ENCODE measurements at places on chromosomes 4 and X.

GRCh38 chr4:1077711-1078477 lies 35.5 kb downstream of the RNF212 start:
- no peak for DNase-seq

DNA sequence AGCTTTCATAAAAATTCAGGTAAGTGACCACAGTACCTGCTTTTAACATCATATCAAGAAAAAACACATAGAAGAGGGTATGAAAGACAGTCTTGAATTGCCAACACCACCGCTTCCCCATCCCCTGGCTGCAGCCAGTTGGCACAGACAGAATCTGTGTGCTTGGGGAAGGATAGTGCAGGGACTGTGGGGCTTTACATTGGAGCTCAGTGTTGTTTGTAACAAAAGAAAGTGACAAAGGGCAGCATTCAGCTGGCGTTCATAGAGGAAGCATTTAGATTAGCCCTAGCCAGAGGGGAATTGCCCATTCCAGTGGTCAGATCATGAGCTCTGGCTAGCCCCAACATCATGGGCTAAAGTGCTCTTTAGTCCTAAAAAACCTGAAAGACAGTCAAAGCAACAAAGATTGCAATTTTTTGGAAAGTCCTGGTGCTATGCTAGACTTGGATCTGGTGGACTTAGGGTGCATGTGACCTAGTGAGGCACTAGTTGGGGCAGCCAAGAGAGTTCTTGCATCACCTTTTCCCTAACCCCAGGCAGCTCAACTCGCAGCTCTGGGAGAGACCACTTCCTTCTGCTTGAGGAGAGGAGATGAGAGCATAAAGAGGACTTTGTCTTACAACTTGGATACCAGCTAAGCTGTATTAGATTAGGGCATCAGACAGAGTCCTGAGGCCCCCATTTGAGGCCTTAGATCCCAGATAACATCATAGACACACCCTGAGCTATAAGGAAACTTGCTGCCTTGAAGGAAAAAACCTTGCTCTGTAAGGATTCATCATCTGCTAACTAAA lies 1602.4 kb upstream of the ADGRL3 start:
- DNase-seq: peak; percentile 48

DNA sequence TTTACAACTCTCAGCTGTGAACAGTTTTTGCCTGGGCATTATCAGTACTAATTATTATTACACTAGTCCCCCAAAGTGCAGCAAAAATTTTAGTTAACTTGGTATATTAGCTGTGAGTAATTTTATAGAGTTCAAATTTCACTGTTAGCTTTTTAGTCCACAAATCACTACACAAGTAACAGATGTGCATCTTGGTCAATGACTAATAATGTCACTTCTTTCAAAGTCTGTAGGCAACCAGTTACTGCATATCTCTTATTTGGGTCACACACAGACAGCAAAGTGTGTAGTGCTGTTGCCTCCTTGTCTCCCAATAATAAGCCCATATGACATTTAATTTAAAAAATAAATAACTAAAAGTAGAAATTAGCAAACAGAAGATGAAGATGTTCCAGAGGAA lies 159.9 kb downstream of the SCFD2 start:
- no peak for DNase-seq

GRCh38 chr4:82638479-82638878 lies 76.7 kb upstream of the TMEM150C start:
- DNase-seq: peak; percentile 16

- no peak for DNase-seq
These were observed 165.1 kb downstream of the AFAP1 start for GRCh38 chr4:7774301-7775294.

- peak; percentile 0 for DNase-seq
These were observed 48.8 kb upstream of the FAM9A start for GRCh38 chrX:8849945-8850344.

DNA sequence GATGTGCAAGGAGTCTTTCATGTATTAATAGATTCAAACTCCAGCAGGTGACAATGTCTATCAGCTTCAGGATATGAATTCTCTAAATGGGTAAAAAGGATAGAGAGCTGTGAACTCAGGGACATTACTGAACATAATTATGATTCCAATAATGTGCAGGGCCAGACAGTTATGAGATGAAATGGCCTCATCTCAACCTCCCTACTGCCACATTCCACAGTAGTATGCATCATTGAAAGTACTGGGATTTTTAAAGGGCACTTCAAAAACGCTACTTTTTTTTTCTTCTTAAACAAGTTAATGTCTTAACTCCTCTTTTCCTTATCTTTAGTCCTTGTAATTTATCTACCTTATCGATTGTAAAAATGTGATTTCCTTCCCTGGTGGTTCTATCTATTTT lies 202.0 kb downstream of the APBB2 start:
- DNase-seq: no peak

- no peak for DNase-seq
These were observed 281.4 kb downstream of the PABPC4L start for GRCh38 chr4:133920236-133920635.

DNA sequence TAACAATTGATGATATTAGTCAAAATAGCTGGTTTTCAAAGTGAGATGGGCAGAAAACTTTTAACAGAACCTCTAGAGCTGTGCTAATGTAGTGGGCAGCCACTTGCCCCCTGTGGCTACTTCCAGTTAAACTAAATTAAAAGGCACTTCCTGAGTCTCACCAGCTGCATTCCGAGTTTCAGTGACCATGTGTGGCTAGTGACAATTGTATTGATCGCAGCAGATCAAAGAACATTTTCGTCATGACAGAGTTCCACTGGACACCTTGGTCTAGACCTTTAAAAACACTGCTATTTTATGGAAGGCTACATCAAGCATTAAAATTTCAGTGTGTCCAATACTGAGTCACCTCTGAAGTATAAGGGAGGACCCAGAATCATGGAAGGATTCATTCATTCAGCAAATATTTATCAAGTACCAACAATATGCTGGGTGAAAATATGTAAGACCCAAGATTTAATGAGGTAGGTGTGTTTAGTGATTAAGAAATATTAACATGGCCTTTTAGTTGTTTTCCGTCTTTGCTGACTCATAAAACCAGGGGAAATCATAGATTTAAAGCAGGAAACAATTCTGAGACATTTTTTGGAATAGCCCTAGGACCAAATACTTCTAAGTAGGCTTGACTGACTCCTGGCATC lies 5.1 kb upstream of the FAT1 start:
- no peak for DNase-seq

- DNase-seq: peak; percentile 51
These were observed 1.5 kb downstream of the CFAP97 start for GRCh38 chr4:185201977-185202962.

GRCh38 chr4:101156619-101157310 lies 190.6 kb downstream of the PPP3CA start:
- no peak for DNase-seq

- no peak for DNase-seq
These were observed 67.3 kb downstream of the TMEM144 start for GRCh38 chr4:158277558-158277957.

DNA sequence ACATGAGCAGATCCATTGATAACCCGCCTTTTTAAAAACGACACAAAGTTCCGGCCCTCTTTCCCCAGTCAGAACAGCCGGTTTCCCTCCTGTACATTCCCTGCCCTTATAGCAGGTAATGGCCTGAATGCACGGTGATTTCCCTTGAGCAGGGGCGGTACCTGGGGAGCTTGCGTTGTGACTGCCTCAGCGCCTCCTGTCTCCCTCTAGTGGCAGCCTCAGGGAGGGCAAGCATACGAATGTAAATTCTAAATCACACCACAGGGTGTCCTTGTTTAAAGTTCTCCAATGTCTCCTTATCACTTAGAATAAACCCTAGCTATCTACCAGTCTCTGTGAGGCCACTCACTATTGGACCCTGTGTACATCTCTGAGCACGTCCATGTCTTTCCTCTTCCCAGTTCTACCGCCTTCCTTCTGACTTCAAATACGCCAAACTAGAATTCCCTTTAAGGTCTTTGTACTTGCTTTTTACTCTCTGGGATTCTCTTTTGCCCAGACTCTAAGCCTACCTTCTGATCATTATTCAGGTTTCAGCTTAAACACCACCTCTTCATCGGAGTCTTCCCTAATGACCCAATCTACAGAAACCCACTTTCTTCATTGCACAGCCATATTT lies 18.4 kb upstream of the LDB2 start:
- peak; percentile 86 for DNase-seq

DNA sequence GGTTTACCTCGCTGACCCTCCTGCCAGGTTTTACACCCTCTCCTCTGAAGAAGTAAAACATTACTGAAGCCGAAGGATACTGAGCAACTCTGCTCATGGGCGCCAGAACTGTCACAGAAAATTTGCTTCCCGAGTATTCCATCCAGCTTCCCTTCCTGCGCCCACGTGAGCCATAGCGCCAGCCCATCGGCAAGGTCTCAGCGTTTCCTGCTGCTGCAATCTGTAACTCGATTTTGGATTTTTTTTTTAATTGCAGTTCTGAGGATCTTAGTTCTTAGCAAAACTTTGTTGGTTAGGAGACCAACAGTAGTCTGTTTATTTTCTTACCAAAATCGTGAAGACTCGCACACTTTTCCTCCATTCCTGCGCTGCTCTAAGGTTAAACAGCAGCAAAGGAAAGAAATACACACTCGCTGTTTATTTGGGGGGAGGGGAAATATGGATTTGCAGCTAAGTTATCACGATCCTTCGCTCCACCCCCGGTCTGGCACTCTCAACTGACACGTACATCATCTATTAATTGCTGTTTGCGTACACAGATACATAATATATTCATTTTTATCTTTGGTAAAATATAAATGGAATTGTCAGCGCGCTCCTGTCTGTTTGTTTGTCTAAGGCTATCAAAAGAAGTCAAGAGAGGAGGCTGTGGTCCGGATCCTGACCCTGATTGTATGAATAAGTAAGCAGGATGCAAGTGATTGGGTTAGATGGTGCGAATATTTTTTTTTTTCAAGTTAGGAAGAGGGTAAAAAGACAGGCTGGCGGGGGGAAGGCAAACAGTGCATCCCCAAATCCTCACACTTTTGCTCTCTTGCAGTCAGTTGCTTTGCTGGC lies at the start of gene TLL1:
TSS of gene TLL1 (plus strand) at position 777 of the 837 bp plus-strand sequence. CDS start 668 bp downstream, outside the sequence.
- peak; percentile 27 for DNase-seq

DNA sequence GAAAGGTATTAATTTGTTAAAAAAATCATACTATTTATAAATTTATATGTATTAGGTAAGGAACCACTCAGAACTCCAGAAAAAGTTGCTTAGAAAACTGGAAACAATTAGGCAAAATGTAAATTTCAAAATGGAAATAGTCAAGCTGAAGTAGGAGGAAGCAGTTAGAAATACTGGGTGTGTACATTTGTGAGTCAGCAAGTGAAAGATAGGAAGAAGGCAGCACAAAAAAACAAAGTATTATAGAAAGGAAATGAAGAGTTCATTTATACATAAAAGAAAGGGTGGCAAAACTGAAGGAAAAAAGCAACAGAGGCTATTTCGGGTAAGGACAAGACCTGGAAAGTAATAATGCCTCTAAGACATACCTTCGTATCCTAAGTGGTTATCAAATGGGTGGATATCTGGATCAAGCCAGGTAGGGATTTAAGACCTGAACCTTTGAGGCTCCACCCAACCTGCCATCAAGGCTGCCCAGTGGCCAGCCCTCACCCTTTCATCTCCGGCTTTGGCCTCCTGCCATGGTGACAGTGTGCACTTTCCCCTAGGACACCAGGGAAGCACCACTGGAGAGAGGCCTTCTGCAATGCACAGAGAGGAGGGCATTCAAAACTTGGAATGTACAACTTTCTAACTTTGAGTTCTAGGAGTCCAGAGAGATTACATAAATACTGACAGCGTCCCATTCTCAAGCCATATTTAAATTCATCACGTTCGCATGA lies at the start of gene LRRC66:
TSS of gene LRRC66 (minus strand) at position 428 of the 722 bp plus-strand sequence. CDS start 2,750 bp downstream, outside the sequence.
- DNase-seq: no peak

GRCh38 chrX:56783450-56783831 lies 54.4 kb downstream of the NBDY start:
- DNase-seq: no peak

- no peak for DNase-seq
These were observed 172.7 kb downstream of the NHS start for GRCh38 chrX:17547658-17548057.

DNA sequence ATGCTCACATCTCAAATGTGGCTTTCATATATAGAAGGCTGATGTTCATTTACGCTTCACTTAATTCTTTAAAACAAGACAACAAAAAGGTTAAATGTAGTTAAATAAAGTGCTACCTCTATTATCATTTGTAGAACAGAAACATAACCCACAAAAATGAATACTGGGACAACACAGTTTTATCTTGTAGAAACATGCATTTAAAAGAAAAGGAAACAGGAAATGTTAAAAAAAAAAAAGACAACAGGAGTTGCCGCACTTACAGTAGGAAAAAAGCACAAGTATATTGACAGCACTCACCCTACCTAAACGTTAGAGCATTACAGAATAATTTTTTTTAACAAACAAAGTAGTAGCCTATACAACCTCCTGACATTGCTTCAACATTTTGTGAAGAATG lies 4.8 kb downstream of the THOC2 start:
- DNase-seq: no peak

DNA sequence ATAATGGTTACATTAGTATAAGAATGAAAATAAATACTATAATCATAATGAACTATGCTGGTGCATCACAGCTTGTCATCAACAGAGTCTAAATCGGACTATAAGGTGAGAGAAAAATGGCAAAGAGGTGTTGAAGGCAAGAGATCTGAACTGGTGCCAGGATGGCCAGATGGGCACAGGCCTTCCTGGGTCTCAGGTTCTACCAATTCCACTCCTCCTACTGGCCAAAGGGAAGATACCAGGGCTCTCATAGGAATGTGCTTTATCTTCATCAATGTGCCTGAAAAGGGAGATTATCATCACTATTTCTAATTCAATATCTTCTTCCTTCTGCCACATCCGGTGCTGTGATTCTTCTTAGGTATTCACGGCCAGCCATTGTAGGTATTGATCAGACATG lies 107.6 kb downstream of the GASK1B start:
- no peak for DNase-seq

- peak; percentile 92 for DNase-seq
These were observed 242.7 kb downstream of the BCOR start for GRCh38 chrX:39854772-39855747.

GRCh38 chr4:1451106-1451751 lies 45.0 kb upstream of the NKX1-1 start:
- DNase-seq: no peak

DNA sequence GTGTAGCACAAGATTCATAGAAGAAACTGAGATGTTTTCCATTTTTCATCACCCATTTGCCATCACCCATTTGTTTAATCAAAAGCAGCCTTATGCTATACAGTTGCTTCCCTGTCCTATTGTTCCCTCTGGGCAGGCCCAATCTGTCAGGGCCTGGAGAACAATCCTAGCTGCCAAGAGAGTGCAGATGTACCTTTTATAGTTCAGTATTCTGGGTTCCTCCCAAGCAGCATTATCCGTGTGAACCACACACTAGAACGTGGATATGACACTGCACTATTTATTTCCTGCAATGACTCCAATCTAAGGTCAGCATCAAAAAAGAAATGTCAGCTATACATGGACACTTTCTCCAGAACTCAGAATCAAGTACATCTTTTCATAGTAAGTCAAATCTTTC lies 269.0 kb downstream of the ADGRA3 start:
- no peak for DNase-seq

- DNase-seq: peak; percentile 54
These were observed at the start of gene MPP1 for GRCh38 chrX:154804957-154805695. Gene MPP1, minus strand, starts transcription at chrX:154805485. Its CDS starts 112 bp downstream, at chrX:154805373.
